Astrocyte of the hippocampus (primary cell): ENCODE measurements at places on chromosomes 7 and 10.

GRCh38 chr10:42776681-42777080 lies 5.9 kb upstream of the BMS1 start:
- no peak for DNase-seq

- no peak for DNase-seq
These were observed 37.0 kb upstream of the RET start for GRCh38 chr10:43039624-43040481.

- peak; percentile 86 for DNase-seq
These were observed 473.8 kb downstream of the KCNMA1 start for GRCh38 chr10:77163670-77164348.

- peak; percentile 62 for DNase-seq
These were observed 107.8 kb downstream of the ANK3 start for GRCh38 chr10:60281792-60282353.

GRCh38 chr7:70005891-70006260 lies 407.6 kb downstream of the AUTS2 start:
- no peak for DNase-seq

GRCh38 chr10:106836933-106837663 lies 327.4 kb downstream of the SORCS1 start:
- DNase-seq = peak; percentile 0

GRCh38 chr7:45191396-45191795 lies 33.8 kb downstream of the RAMP3 start:
- no peak for DNase-seq

GRCh38 chr7:69878591-69878990 lies 280.3 kb downstream of the AUTS2 start:
- no peak for DNase-seq

GRCh38 chr7:34087892-34088891 lies 182.9 kb downstream of the BMPER start:
- peak; percentile 50 for DNase-seq

DNA sequence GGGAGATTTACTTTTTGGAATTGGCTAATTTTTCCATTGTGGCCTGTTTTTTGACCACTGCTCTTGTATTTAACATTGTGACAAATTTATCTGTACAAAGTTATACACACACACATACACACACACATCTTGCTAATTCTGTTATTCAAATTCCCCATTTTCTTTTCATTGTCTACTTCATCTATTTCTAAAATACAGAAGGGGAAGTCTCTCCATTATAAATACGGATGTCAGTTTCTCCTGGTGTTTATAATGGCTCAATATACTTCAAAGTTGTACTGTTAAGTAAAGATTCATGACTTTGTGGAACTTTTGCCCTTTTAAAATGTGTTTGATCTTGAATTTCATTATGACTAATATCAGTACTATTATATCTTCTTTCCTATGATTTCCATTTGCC lies 81.0 kb downstream of the CNOT4 start:
- no peak for DNase-seq

- no peak for DNase-seq
These were observed 9.0 kb upstream of the ADAP1 start for GRCh38 chr7:963236-964078.
